ENCODE measurements at places on chromosomes 3 and 15.

DNA sequence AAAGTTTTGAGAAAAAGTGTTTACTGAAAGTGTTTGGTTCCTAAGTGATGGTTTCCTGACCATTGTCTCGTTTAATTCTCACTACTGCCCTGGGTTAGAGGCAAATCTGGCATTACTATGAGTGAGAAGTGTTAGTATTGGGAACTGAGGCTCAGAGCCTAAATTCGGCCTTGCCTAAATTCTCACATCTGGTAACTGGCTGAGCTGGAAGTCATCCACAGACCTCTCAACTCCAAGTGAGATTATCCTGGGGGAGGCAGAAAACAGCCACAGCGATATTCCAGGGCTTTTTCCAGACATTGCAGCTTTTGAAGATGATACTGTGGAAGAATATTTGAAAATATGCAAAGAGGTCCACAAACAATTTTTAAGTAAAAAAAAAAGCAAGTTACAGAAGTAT is 85.1 kb upstream of the TRA2B start:
- no peak for DNase-seq

DNA sequence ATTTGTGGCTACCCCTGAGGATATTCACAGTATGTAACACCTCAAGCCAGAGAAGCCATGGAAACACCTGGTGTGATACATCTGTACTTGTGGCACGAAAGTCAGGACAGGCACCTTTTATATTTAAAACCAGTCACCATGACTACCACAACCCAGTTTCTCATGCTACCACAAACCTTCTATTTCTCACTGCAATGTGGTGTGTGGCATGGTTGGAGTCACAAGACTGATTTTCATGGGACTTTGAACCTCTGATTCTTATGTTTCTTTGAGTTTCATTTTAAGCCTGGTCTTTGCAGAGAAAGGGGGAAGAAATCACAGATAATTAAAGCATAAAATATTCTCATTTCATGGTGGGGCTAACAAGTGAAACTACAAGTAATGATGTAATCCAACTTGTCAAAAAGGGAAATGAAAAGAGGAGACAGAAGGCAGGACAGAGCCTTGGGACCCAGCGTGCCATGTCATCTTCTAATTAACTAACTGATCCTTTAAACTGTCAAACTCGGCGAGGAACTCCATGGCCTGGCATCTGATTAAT is 175.9 kb downstream of the PDZRN3 start:
- no peak for DNase-seq

DNA sequence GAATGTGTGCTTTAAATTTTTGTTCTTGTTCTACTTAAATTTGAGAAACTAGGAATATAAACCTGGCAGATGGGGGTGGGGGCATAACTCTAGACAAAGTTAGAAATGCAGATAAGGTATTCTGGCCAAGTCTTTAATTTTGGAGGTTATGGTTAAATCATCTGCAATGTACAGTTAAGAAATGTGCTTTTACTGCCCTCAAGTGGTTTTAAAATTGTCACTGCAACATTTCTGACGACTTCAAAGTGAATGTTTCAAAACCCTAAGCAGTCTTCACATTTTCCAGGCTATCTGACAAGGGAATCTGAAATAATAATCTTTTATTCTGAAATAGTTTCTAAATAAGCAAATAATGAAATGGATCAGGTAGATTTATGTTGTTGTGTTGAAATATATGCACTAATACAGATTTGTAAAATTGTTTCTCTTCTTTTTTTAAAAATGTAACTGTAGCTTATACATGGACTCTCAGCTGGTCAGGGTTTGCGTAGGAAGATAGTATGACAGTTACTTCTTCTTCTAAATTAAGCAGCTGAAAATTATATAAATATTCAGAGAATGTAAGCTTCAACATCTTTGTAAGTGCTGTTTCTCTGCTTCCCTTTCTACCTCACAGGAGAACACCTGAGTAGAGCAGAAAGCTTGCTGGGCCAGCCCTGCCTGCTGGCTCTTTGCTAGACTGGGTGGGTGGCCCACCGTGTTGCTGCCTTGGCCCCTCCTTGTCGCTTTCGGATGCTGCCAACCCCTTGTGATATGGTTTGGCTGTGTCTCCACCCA is 45.0 kb downstream of the SUCNR1 start:
- DNase-seq = peak; percentile 61

DNA sequence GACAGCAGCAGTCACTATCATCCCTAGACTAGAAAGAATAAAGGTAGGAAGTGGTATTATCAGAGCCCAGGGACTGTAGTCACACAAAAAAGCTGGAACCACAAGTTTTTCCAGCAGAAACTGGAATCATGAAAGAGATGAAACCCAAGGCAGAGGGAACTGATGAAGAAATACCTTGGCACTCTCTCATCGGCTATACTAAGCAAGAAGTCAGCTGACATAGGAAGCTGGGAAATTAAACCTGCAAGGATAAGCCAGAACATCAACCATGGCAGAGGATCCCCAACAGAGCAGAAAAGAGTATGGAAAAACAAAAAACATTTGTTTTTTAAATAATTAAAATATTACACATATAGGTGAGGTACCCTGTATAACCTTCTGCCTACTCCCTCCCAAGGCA is 86.5 kb downstream of the AQR start:
- DNase-seq = no peak

DNA sequence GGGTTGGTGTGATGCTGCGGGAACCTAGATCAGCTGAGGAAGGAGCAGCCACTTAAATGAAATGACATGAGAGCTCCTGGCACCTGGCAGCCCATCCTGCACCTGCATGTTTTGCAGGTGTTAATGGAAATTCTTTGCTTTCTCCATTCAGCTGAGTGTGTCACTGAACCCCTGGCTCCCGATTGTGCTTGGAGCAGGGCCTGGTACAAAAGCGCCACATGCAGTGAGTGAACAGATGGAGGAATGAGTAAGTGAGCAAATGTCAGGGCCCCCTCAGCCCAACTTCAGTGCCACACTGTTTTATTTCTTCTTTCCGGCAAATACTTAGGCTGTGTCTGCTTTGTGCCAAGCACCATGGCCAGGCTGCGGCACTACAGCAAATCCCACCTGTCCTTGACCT is 132.2 kb downstream of the ASB7 start:
- DNase-seq = no peak

- DNase-seq = no peak
Measured at GRCh38 chr3:135023996-135024658, 229.1 kb downstream of the EPHB1 start.

DNA sequence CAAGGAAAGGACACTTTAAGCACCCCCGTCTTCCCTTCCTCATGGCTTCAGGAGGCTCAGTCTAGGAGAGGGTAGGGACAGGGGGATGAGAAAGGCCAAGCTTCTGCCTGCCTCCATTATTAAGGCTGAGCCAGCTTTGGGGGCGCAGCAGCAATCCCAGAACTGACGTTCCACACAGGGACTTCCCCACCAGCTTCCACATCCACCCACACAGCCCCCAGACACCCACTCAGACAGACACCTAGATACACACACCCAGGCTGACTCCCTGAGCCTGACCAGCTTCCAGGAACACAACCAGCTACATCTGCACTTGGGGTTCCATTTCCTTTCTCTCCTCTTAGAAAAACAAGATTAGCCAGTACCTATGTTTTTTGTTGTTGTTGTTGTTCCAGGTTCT is 4.7 kb downstream of the HCN4 start:
- no peak for DNase-seq

- DNase-seq = no peak
Measured at GRCh38 chr3:55487381-55488241, 505 bp upstream of the WNT5A start.

- no peak for DNase-seq
Measured at GRCh38 chr3:128734523-128735189, 8.7 kb downstream of the RAB7A start.

DNA sequence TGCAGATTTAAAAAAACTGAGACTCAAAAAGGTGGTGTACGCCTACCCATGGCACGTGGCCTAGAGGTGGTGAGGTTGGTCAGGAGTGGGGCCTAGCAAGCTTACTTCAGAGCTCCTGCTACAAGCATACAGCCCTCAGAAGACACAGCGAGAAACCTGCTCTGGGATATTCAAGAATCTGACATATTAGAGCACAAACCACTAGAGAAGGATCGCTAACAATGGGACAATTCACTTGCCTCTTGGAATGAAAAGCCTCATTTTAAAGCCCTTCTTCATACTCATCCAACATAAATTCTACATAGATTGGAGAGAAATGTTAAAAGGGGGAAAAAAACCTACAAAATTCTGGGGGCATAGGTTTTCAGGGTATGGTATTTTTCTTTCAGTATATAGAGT is 118.0 kb upstream of the ARHGEF3 start:
- DNase-seq = no peak

DNA sequence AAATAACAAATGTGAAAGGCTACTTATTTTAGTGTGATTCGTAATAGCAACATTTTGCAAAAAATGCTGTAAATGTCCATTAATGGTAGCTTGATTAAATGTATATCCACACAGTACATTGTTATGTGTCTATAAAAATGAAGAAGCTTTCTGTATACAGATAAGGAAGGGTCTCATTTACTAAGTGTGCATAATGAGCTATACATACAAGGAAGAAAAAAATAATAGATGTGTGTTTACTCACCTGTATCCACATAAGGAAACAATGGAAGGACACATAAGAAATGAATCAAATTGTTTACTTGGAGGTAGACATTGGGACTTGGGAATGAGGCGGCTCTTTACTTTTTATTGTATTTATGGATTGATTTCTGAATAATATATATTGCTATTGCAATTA is 34.9 kb downstream of the MED12L start:
- DNase-seq = peak; percentile 11

- DNase-seq = no peak
Measured at GRCh38 chr3:143203142-143203541, 83.6 kb downstream of the CHST2 start.

DNA sequence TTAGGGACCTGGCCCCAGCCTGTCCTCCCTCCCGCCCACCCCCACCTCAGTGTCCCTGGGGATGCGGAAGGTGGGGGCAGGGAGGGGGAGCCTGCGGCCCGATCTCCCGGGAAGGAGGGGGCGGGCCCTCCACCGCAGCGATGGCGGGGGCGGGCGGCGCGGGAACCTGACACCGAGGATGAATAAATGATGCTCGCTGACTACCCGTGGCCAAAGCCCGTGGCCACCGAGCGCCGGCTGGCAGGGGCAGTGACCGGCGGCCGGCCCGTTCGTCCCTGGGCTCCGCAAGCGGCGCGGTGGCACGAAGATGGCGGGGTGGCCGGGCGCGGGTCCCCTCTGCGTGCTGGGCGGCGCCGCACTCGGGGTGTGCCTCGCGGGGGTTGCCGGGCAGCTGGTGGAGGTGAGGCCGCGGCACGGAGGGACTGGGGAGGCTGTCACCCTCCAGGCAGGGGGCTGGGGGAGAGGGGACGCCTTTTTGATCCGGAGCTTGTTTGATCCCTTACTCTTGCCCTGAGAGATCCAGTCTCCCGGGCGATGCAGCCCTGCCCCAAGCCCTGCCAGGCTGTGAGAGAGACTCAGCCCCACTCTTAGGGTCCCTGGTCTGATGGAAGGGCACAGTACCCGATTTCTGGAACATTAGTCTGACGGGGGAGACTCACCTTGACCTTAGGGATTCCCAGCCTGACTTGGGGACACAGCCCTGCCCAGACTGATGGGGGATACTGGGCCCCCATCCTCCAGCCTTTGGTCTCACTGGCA is at the start of gene TMIE:
TMIE (plus strand) TSS at position 212 of the 759 bp plus-strand sequence; CDS start at position 308, 96 bp downstream.
- no peak for DNase-seq

DNA sequence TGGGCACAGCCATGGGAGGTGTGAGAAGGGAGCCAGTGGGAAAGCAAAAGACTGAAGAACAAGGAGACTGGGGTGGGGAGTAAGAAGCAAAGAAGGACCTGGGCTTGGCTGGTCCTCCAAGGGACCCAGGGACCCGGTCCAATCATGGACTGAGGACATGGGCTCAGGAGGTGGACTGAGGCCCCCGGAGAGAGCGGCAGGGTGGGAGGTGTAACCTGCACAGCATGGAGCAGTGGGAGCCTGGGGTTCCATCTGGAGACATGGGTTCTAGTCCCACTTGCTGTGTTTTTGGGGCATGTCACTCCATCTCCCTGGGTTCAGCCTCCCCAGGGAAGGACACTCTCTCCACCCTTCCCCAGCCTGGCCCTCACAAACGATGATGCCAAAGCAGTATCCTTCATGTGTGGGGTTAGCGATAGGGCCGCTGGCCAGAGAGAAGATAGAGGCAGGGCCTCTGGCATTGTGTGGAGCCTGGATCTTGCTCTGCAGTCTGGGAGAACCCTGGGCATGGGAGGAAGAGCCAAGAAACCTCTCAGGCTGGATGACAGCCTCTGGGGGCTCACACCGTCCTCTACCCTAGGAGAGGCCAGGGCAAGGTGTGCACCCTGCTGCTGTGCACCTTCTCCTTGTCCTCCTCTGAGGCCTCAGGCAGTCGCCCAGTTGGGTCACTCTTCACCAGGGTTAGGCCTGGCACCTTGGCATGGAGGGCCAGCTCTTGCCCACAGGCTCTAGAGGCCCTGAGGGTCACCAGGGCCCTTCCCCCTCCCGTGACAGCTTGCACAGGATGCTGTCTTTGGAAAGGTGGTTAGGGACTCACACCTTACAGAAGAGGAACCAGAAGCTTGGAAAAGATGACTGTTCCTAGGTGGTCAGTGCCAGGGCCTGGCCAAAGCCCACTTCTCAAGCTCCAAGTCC is 26.0 kb downstream of the FBXW12 start:
- no peak for DNase-seq

DNA sequence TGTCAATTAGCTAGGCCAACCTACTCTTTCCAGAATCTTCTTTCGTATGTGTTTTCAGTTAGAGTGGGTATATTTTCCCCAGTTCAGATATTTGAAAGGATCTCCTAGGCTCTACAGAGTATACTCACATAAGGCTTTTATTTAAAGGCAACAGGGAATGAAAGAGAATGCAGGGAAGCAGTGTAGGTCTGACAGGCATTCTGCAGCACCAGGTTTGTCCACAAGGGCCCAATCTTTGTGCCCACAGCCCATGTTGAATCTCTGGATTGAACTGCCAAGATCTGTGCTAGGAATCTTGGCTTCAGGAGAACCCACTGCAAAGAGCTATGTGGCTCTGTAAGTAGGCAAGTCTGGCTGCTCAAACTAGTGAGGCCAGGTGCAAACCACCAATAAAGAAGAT is 24.2 kb upstream of the GALNT15 start:
- no peak for DNase-seq

DNA sequence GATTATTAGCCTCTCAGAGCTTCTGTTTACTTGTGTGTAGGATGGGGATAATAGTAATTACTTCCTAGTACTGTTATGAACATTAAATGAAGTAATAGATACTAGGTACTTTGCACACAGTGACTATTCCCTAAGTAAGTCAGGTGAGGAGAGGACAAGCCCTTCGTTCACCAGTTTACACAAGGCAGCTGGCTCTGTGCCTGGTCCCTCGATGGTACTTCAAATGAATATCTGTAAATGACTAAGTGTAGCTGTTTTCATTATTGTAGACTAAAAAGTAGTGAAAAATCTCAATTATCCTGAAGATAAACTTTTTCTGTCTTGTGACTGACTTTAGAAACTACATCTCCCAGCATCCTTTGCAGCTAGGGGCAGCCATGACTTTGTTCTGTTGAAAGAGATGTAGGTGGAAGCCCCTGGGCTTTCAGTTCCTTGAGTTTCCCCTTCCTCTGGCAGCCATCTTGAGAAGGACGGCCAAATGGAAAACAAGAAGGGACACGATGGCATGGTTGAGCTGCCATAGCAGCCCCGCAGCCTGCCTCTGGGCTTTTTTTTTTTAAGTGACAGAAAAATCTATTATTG is 11.7 kb upstream of the WNT7A start:
- DNase-seq = no peak

Data from NCI-H1436 (cell line).